Heart left ventricle (tissue), 16 donors: ENCODE measurements at places on chromosomes 16 and 17. TPM values are rescaled to one million over a fixed set of nuclear protein-coding genes. Genes with fewer than 3 reads are reported as not detected.

GRCh38 chr17:8420041-8420934 is 15.4 kb upstream of the NDEL1 start:
- DNase-seq = peak; percentile 73

DNA sequence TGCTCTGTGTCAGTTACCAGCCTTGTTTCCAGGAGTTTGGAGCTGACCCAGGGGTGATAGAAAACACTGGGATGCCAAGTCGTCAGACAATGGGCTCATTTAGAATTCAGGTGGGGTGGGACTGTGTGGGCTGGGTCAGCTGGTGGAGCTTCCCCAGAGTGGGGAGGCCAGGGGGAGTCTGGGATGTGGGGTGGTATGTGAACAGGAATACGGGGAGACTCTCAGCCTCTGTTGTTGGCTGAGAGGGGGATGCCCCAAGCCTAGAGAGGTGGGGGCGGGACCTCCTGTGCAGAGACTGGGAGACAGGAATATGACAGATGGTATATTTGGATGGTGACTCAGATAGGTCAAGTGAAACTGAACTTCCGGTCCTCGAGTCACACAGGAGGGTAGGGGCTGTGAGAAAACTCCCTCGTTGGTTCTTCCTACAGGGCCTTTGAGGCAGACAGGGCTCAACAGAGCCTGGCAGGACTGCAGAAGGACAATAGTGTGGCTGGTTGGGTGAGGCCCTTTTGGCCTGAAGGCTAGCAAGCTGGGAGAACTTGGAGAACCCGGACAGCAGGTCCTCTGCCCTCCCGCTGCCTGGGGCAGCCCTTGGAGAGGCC is 23.7 kb downstream of the CDH1 start:
- no peak for DNase-seq

DNA sequence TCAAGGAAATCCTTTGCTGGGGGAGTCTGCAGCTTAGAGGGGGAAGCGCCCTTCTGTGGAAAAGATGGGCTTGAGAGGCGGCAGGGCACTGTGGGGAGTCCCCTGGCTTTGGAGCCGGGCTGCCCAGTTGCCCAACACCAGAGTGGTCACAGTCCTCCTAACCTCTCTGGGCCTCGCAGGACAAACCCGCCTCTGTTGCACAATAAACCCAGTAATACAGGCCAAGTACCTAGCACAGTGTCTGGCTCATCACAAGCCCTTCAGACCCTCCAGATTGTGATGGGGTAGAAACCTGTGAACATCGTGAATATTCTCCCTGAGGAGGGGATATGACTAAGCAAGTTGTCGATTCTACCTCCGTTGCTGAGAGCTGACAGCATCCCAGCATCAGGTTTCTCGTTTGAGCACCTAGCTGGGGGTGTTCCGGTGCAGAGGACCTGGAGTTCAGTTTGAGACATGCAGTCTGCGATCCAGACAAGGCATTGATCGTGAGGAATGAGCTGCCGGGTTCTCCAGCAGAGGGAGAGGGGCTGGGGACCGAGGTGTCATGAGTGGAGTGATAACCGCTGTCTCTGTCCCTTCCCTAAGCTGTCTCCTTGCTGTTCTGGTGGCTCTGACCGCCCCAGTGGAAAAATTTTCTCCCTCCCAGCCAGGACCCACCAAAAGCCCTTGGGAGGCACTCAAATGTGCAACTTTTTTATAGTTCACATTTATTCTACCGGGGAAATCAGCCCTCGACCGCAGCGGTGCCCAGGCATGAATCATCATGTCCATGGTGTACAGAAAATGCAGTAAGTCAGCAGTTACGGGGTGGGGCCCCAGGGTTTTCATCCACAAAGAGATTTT is 161.9 kb downstream of the WSCD1 start:
- DNase-seq = no peak

DNA sequence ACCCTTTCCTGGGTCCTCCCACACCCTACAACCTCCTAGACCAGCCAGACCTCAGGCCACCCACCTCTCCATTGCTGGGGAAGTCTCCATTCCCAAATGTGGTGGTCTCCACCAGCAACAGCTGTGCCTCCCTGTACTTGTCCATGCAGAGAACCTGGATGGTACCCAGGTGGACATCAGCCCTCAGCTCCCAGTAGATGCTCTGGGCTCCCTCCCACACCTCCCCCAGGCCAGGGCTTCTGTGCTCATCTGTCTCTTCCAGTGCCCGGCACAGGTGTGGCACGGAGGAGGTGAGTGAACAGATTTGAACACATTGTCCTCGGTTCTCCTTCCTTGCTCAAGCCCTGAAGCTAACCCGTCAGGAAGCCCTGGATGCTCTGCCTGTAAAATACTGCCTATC is 34.6 kb downstream of the LGALS9 start:
- DNase-seq = no peak

DNA sequence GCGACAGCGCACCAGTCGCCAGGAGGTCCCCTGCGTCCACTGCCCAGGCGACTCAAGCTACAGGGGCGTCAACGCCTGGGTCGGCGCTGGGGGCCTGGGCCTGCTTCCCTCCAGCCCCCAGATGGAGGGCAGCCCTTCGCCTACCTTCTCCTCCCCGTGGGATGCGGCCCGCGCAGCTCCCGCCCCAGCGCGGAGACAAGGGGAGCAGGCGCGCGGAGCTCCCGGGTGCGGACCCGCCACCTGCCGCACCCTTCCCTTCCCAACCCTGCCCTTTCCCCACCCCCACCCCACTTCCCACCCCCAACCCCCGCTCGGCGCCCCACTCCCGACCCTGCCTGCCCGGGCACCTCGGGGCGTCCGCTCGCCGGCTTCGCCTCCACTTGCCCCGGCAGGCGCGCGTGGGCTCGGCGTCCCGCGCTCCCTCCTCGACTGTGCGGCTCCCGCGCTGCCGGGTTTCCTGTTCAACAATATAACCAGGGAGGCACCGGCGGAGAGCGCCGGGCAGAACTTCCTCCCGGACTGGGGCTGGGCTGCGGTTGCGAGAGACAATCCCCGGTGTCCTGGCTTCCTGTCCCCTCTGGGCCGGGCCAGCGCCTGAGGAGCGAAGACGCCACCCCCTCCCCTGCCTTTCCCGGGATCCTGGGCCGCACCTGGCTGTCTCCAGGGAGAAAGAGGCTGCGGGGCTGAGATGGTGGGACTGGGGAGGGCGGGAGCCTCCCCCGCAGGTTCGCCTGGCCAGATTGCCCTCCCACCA is at the start of gene ARHGAP27:
Gene ARHGAP27, minus strand, starts transcription at position 466 of the 754 bp plus-strand sequence. CDS start 2,591 bp downstream, outside the sequence.
- peak; percentile 80 for DNase-seq

GRCh38 chr16:57140931-57141668 is 44.7 kb downstream of the PSME3IP1 start:
- no peak for DNase-seq

DNA sequence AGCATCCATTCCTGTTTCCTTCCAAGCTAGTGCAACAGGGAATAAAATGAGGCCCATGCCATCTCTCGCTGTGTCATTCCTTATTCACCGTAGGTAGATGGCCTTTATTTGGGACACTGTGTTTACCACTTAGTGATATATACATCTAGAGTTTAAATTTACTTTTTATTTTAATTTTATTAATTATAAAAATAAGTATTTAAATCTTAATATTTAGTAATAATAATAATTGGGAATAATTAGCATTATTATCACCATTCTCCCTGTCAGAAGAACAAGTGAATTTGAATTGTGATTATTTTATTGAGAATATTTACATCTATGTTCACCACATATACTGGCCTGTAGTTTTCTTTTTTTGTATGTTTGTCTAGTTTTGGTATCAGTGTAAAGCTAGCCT is 692.9 kb upstream of the KIF2B start:
- no peak for DNase-seq

DNA sequence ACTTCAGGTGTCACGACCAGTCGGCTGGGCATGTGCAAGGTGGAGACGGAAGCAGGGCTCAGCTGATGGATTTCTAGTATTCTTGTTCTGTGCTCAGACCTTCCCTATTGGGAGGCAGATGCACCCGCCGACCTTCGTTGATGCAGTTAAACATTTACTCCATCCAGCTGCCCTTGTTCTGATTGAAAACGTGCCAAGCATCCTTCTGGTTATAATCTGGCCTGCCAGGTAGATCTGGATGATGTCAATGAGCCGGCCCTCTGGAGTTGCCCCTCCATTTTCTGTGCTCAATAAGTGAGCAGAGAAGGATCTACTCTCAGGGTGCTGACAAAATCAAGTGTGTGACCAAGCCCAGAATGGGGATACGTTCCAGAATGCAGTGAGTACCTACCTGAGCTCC is 38.3 kb downstream of the CCDC182 start:
- no peak for DNase-seq

GRCh38 chr16:88911136-88911945 is 44.9 kb upstream of the PABPN1L start:
- DNase-seq = no peak

DNA sequence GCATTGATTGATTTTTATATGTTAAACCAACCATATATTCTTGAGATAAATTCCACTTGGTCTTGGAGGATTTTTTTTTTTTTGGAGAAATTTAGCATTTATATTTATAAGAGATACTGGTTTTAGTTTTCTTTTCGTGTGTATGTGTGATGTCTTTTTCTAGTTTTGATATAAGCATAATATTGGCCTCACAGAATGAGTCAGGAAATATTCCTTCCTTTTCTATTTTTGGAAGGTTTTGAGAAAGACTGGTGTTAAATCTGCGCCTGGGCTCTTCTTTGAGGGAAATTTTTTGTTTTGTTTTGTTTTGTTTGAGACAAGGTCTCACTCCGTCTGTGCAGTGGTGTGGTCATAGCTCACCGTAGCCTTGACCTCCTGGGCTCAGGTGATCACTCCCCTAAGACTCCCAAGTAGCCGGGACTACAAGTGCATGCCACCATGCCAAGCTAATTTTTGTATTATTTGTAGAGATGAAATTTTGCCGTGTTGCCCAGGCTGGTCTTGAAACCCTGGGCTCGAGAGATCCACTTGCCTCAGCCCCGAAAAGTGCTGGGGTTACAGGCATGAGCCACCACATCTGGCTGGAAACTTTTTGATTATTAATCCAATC is 28.8 kb upstream of the CCL22 start:
- DNase-seq = no peak

Gene SPATA22
- 0.23 TPM for polyA plus RNA-seq

Gene IRF8
- 1.0 TPM for polyA plus RNA-seq

GRCh38 chr16:21184834-21185233 is 26.4 kb downstream of the LDAF1 start:
- DNase-seq = no peak

Gene SEZ6L2
- polyA plus RNA-seq = 0.51 TPM

DNA sequence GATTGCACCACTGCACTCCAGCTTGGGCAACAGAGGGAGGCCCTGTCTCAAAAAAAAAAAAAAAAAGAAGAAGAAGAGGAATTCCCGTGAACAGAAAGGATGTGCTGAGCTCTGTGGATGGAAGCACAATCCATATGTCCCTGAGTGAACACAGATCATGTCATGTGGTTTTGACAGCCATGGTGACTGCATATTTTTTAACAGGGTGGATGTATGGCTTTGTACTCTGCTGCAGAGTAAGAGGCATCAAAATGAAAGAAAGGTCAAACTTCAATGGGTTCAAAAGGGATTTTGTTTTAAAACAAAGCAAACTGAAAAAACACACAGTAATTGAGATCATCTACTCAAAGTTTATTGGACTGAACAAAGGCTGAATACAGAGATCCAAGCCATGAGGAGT is 31.5 kb downstream of the MXRA7 start:
- DNase-seq = no peak

Gene CLEC10A
- polyA plus RNA-seq = 1.8 TPM

- no peak for DNase-seq
Measured at GRCh38 chr17:55702150-55702549, 20.5 kb downstream of the TMEM100 start.

Gene FAM171A2
- 0.42 TPM for polyA plus RNA-seq

GRCh38 chr17:42233156-42233555 is 38.9 kb upstream of the GHDC start:
- no peak for DNase-seq

Gene KRTAP2-3
- polyA plus RNA-seq = not detected

DNA sequence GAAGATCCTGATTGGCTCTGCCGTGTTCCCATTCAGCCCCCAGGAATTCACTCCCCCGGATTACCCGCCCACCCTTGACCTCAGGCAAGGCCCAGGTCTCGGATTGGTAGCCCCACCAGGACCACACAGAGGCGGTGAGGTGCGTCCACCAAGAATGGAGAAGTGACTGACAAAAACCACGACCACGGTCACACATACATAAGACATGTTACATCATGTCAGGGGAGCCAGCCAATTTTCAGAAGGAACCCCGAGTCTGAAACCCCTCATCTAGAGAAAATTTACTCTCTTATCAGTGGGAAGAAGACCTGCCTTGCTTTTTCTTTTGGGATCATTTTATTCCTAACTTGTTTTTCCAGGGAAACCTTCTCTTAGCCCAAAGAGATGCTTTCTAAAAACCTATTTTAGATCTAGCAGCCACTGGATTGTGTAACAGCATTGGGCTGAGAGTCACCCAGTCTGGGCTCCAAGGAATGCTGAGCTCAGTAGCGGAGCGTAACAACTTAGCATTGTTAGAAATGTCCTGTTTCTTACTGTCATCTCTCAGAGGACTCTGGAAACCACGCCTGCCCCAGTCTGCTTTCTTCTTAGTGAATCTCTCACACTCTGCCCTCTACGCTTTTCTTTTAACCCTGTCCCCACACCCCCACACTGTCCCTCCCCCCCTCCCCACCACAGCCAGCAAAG is 164.1 kb downstream of the CMIP start:
- DNase-seq = no peak

DNA sequence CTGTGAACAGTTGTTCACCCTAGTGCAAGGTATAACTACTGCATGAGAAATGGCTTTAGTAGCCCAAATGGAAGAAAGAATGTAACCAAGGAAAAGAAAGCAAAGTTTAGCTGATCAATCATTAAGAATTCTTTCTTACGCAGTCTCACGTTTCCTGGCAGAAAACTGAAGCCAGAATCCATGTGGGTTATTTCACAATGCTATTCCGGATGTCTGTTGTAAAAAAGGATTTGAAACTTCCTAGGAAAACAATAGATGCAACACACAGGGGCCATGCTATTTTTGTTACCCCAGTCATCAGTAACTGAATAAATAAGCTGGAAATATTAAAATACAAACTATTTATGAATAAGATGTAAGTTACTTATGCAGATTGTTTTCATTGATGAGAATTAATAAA is 802.5 kb downstream of the CDH8 start:
- DNase-seq = no peak

DNA sequence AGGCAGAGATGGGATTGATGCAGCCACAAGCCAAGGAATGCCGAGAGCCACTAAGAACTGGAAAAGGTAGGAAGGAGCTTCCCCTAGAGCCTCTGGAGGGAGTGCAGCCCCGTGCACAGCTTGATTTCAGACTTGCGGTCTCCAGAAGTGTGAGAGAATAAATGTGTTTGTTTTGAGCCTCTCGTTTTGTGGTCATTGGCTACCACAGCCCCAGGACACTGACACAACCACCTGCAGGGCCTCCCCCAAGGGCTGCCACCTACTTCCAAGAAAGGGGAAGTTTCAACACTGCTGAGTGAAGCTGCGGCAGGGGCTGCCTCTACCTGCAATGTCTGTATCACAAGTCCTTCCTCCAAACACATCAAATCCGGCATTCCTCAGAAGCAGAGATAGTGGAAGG is 346.9 kb downstream of the C16orf95 start:
- no peak for DNase-seq
